ENCODE measurements at places on chromosomes 12 and 14.

DNA sequence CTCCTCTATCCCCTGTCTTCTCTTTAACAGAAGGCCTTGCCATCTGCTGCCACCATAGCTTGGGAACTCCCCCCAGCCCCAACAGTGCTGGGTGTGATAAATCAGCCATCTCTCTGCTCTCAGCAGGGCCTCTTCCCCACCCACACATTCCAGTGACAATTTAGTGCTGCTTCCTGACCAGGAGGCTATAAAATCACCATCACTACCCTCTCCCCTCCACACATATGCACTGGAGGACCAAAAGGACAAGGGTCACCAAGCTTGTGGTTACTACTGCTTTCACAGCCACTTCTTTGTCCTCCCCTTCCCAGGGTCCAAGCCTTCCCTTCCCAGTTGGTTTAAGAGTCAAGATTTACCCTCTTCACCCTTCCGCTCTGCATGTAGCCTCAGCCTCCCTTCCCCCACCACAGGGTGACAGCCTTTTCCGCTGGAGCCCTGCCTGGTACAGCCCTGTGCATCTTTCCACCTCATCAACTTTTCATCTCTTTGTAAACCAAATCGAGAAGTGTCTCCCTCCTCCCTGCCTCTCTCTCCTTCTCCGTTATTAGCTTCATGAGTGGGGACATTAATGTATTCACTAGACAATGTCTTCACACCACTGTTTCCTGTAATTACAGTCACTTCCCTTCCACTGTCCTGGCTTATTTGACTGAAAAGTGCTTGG lies 9.4 kb downstream of the PSMB5 start:
- no peak for DNase-seq

GRCh38 chr14:71070169-71070568 lies 162.9 kb downstream of the PCNX1 start:
- DNase-seq = no peak

DNA sequence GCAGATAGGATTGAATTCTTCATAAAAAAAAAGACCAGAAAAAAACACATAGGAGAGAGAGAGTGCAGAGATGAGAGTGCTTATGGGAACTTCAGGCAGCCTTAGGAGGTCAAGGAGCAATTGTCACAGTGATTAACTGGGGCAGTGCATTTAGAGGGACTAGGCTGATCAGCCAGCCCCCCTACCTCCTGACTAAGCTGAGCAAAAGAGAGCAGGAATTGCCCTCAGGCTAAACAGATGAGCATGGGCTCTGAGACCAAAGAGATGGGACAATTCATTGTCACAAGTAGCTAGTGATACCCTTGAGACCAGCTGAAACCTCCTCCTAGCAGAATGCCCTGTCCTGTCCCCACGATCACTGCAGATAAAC lies 124.0 kb downstream of the BTG1 start:
- DNase-seq = no peak

DNA sequence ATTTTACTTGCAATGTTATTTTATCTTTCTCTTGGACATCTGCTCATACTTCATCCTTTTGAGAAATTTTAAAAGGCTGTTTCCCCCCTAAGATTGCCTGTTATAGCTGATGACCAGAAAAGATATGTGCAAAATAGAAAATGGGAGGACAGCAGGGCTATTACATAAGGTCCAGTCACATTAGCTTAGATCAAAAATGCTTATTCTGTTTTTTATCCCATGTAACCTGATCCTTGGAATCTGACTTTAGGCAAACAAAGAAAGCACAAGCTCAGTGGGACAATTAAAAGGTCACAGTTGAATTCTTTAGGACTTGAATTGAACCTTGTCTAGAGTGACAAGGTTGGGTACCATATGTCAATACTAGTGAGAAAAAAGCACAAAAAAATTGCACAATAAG lies 65.1 kb upstream of the TRHDE start:
- DNase-seq = no peak

GRCh38 chr14:74917646-74918081 lies 5.4 kb downstream of the RPS6KL1 start:
- DNase-seq = no peak

- DNase-seq = no peak
Measured at GRCh38 chr12:125633686-125634085, 568.5 kb downstream of the AACS start.

DNA sequence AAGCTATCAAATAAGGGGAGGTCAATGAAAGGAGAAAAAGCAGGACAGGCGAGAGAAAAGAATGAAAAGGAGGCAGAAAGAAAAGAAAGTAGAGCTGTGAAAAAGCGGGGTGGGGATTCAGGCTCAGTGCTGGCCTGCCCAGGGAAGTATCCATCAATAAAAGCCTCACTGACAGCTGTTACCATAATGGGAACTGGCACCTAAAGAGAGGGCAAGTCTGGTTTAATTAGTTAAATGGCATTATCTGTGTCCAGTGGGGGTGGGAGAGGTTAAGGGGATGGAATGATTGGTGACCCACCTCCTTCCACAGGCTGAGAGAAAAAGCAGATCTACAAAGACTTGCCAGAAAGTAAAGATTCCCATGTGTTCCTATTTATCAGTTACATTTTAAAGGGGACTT lies 7.4 kb downstream of the SALL2 start:
- DNase-seq = no peak

DNA sequence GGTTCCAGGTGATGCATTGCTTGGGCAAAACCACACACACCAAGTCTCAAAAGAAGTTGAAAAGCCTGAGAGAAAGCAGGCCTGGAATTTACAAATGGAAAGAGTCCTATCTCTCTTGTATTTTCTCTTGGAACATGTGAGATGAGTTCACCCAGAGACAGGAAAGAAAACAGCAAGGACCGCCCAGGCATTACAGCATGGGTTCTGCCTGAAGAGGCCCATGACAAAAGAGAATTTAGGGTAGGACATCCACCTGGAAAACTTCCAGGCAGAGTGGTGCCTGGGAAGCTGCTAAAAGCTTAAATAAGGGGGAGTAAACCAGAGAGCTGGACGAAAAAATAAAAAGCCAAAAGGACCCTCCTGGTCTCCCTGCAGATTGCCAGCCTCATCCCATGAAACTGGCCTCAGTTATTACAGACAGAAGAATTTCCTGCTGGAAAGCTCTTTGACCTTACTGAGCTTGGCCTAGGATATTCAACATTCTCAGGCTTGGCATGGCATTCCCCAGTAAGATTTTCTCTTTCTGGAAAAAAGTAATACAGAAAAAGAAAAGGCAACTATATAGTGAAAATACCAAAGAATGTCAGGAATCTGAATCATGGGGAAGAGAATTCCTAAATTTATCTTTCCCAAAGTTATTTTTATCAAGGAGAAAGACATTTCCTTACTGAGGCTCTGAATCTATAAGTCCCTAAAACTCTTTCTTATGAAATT lies 121.3 kb upstream of the NUDT4 start:
- DNase-seq = no peak

GRCh38 chr14:62209287-62209899 lies 447.2 kb downstream of the SNAPC1 start:
- no peak for DNase-seq

DNA sequence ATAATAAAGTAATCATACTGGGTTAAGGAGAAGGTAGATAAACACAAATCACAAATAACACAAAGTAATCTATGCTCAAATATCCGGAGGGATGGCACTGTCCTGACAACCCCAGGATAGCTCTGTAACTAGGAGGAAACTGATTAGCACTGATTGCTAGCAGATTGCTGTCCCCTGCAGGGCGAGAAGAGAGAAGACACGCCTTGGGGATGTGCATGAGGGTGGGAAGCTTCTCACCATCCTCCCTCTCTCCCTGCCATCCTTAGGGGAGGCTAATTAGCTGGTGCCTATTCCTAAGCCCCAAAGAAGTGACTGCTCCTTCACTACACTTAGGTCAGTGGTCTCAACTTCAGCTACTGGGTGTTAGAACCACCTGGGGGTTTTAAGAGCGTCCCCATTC lies 27.0 kb upstream of the TMEM260 start:
- DNase-seq = no peak

- DNase-seq = no peak
Measured at GRCh38 chr14:102793531-102794328, 16.5 kb downstream of the TRAF3 start.

DNA sequence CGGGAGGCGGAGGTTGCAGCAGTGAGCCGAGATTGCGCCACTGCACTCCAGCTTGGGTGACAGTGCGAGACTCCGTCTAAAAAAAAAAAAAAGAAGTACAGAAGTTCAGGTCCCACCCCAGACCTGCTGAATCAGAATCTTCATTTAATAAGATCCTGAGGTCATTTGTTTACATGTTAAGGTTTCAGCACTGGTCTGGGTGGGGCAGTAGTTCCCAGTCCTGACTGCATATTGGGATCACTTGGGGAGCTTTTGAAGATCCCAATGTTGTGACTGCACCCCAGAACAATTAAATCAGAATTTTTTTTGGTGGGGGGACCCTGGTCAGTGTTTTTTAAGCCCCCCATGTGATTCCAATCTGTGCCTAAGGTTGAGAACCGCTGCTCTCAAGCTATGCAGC lies 11.7 kb upstream of the COL2A1 start:
- DNase-seq = no peak

DNA sequence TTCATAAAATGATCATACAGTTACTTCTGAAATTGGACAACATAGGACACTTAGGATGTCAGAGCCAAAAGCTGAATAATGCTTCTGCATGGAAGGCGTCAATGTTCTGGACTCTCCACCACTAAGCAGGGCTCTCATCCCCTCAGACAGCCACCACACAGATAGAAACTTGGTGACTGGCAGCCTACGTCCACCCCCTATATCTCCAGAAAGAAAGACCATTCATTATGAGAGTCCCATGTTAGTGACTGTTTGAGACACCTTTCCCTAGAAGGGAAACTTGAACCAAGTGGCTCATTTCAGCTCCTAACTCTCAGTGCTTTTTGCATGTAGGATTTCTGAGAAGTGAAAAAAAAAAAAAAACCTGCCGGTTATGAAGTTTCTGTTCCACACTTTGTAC lies 251.0 kb upstream of the FKBP4 start:
- no peak for DNase-seq

DNA sequence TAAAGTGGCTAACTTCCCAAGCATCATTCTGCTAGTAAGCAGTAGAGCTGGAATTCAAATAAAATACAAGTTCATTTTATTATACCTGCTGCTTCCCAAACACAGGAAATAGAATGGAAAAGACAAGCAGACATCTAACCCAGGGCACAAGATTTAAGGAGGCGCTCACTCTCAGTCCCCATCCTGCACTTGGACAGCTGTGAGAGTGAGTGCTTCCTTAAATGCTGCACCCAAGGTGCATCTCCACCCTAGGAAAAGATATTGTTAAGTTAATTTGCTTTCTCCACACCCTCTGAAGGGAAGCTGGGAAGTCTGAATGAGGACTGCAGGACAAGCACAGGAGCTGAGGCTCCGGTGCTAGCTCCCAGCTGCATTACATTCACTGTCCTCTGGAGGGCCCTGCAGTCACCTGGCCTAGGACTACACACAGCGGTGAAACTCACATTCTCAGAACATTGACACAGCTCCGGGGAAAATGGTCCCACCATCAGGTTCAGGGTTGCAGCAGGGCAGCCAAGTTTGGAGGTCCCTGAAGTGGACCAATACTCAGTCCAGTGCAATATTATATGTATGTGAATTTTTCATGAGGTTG lies 14.2 kb downstream of the HEBP1 start:
- peak; percentile 7 for DNase-seq

- DNase-seq = no peak
Measured at GRCh38 chr14:99374964-99375363, 103.0 kb upstream of the BCL11B start.

GRCh38 chr12:48716168-48716492 lies 377 bp downstream of the CCNT1 start:
- DNase-seq = no peak

- no peak for DNase-seq
Measured at GRCh38 chr14:31106768-31107167, 80.6 kb upstream of the STRN3 start.

GRCh38 chr12:11836282-11837151 lies 187.0 kb downstream of the ETV6 start:
- DNase-seq = peak; percentile 54
